ENCODE measurements at places on chromosomes 5 and 9.

DNA sequence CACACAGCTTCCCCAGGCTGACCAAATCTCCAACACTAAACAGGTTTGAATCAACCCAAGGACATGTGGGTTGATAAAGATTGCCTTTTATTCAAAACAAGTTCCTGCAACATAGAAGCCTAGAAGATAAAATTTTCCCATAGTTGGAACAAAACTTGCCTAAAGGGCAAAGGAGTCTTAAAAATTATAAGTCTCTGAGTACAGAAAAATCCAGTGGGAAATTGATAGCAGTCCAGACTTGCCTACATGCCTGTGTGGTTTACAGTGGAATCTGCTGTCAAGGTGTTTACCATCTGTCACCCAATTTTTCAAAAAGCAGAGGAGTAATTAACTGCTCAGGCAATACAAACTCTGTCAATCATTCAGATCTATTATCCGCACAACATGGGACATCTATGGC lies 168.2 kb downstream of the PPP2R2B start:
- no peak for DNase-seq

DNA sequence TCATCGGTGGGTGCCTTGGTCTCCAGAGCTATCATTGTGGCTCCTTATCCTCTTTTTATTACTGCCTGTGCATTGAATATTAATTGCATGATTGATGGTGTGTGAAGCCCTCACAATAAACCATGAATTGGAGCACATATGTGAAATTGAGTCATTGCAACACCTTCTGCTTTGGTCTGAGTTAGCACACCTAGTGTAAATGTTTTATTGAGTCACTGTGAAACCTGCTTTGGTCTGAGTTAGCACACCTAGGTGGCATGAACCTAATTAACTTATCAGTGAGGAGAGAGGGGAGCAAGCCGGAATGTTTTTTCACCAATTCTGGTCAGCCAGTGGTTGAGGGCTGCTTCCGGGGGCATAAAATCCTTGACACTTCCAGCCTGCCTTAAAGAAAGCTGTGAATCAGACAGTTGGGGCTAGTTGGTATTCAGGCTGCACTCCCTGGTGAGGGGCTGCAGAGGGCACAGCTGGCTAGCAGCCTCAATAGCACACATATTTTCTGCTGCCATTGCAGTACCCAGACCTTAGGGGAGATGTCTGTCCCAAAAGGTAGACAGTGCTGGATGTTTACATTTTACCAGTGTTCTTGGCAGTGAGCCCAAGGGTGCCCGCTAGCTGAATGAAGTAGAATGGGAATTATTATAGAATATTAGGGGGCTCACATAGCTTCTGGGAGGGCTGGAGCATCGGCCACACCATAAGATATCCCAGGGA lies 76.5 kb upstream of the GOLM1 start:
- no peak for DNase-seq

- DNase-seq = peak; percentile 81
Observed at GRCh38 chr5:150436141-150436680, 13.3 kb downstream of the RPS14 start.

- DNase-seq = no peak
Observed at GRCh38 chr5:153209016-153209415, 281.5 kb upstream of the GRIA1 start.

GRCh38 chr9:114472765-114473446 lies 32.4 kb downstream of the WHRN start:
- no peak for DNase-seq

GRCh38 chr9:85994191-85994590 lies 53.2 kb downstream of the NAA35 start:
- DNase-seq = no peak

DNA sequence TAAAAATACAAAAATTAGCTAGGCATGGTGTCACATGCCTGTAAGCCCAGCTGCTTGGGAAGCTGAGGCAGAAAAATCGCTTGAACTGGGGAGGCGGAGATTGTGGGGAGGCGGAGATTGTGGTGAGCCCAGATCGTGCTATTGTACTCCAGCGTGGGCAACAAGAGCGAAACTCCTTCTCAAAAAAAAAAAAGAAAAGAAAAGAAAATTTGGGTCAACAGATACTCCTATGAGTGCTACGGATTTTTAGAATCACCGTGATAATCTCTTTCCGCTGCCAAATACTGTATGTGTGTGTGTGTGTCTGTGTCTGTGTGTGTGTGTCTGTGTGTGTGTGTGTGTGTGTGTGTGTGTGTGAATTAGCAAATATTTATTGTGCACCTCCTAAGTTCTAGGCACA lies 64.4 kb downstream of the ARRDC3 start:
- DNase-seq = no peak

GRCh38 chr5:161064297-161064696 lies 212.3 kb upstream of the ATP10B start:
- DNase-seq = no peak

DNA sequence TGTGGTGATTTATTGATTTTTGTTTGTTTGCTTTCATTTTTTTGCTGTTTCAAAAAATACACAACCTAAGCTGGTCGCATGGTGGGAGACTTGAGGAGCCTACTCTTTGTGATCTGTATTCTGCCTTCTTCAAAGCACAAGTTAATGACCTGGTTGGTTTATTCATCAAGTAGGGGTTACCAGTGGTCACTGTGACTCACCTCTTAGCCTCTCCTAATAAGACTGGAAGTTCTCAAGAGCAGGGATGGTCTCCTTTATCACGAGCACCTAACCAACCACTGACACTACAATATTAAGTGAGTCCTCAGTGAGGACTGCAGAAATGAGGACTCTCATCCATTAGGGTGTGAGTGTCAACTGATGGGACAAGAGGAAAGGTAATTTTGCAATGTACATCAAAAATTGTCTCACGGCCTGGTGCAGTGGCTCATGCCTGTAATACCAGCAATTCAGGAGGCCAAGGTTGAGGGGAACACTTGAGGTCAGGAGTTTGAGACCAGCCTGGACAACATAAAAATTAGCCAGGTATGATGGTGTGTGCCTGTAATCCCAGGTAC lies 13.6 kb upstream of the MTMR12 start:
- DNase-seq = no peak

DNA sequence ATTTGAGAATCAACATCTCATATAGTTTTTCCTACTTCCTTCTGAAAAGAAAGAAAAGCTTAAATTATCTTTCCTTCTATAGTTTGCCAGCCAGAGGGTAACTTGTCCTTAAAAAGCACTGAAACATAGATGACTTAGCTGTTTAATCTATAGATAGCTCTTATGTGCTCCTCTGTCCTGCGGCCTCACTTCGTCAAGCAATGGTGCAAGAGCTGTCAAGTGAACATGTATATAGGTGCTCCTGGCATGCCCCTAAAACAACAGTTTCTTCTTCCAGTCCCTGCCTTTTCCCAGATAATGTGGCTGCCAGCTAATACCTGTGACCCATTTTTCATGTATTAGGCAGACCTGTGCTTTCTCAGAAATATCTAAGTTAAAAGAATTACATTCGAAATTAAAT lies 287.7 kb upstream of the EFNA5 start:
- DNase-seq = no peak

GRCh38 chr9:89353989-89354388 lies 35.7 kb downstream of the SECISBP2 start:
- no peak for DNase-seq

- no peak for DNase-seq
Observed at GRCh38 chr5:83496626-83497025, 25.1 kb downstream of the VCAN start.

- no peak for DNase-seq
Observed at GRCh38 chr9:6692881-6693361, 47.4 kb upstream of the GLDC start.

- DNase-seq = no peak
Observed at GRCh38 chr5:13673511-13673910, 271.0 kb downstream of the DNAH5 start.

- no peak for DNase-seq
Observed at GRCh38 chr5:136064510-136064909, 35.7 kb downstream of the TGFBI start.

GRCh38 chr9:12629067-12629466 lies 64.1 kb upstream of the TYRP1 start:
- no peak for DNase-seq

DNA sequence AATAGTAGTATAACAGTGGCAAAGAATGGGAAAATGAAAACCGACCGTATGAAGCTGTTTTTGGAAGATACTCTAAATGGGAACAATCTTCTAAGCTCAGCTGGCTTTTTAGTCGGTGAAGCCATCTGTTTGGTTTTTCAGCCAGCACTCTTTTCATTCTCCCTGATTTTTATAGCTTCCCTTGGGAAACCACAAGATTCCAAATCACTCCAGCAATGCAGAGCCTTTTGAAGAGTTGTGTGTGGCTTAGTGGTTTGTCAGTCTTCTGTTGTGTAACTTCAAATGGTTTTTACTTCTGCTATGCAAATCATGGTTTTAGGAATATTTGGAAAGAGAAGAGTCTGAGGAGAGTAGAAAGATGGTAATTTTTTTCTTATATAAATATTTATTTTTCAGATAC lies 180.7 kb downstream of the KDM4C start:
- DNase-seq = no peak

DNA sequence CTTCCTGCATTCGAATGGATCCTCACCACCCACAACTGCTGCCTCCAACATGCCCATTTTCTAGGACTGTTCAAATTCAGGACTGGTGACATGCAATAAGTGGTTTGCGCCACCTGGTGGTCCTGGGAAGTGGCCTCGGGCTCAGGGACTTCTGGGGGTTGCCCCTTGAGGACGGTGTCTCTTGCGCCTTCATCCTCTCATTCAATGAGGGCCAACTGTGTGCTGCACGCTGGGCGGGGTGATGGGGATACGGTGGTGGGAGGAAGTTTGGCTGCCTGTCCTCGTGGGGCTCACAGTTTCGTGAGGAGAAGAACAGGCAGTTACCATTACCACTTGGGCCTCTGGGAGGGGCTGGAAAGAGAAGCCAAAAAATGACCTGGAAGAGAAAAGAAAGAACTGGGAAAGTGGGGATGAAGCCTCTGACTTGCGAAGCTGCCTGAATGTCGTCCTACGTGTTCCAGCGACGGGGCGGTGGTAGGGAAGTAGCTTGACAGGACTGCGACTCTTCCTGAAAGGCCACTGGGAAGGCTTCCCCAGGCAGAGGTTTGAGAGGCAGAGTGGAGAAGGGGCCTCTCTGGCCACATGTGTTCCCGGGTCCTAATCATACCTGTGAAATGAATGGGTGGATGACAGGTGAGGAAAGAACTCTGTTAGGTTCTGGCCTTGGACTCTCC lies 49.0 kb downstream of the PSD2 start:
- DNase-seq = peak; percentile 64

GRCh38 chr5:135239453-135240282 lies 159.4 kb downstream of the MACROH2A1 start:
- DNase-seq = no peak

- DNase-seq = no peak
Observed at GRCh38 chr5:40775085-40775845, 19.5 kb upstream of the TTC33 start.

- DNase-seq = no peak
Observed at GRCh38 chr9:112810696-112811490, 60.3 kb downstream of the SNX30 start.

DNA sequence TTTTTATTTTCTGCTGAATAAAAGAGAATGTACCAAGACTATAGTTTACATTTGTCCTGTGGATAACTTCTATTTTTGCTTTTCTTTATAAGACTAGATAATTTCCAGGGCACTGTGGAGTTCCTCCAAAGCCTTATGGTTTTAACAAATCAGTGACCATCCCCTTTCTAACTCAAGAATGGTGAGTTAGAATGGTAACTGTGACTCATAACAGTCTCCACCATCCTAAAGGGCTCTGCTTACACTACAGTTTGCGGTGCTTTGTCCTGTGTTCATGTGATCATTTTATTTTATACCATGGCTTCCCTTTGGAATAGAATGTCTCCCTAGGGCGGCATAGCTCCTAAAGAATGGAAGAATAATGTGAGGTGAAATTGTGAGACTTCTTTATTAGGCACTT lies 30.2 kb downstream of the WDR36 start:
- DNase-seq = no peak

GRCh38 chr5:122498163-122498562 lies 186.1 kb downstream of the SNCAIP start:
- DNase-seq = no peak

DNA sequence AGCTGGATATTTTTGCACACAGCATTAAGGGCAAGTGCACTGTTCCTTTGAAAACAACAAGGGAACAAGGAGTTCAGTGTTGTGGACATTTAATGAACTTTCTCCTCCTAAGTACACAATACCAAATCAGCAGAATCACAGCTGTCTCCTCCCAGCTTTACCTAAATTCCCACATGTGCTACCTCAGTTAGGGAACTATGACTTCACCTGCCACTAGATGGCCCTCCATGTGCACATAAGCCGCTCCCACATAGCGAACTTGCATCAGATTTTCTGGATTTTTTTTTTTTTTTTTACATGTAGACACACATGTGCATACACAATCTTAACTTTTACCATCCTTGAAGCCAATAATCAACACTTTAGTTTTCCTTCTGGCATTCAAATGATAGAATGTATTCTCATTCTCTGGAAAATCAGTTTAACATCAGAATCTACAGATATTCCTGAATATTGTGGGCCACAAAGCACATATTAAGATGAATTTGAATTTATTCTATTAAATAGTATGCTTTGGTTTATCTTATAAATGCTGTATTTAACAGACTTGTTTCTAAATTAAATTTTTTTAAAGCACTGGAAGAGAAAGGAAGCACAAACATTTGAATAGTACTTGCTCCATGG lies 123.6 kb downstream of the PALM2AKAP2 start:
- DNase-seq = peak; percentile 5

- no peak for DNase-seq
Observed at GRCh38 chr5:91110686-91111085, 272.4 kb downstream of the ARRDC3 start.

DNA sequence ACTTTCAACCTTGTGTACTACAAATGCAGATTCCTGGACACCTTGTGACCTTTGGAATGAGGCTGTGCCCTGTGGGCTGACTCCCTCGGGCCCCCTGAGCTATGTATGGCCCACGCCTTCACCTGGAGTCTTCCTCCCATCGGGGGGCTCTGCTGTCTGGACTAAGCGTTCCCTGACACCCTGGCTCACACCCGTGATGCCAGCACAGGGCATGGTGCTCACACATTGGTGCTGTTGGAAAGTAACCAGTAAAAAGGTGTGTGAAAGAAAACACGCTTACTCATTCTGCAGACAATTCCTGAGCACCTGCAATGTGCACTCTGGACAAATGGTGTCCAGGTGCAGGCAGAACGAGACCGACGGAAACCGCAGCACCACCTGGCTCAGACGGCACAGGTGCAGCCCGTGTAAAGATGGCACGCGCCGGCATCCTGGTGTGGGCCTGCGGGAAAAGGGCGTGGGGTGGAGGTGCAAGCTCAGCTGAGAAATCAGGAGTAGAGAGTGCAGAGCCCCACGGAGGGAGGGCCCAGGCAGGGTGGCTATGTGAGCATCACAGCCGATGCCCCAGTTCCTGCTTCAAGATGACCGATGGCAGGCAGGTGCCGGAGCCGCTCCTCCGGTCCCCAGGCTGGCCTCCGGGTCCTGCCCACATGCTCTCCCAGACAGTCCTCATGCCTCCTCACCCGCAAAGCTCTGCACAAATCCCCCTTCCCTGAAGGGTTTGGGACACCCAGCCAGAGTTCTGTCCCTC lies 11.0 kb downstream of the LPCAT1 start:
- no peak for DNase-seq

- DNase-seq = no peak
Observed at GRCh38 chr5:122972877-122973276, 63.6 kb downstream of the PPIC start.

All from effector CD8-positive, alpha-beta T cell (primary cell).